CD4-positive, alpha-beta T cell treated with Interleukin-2 at 100 ng/mL for 4 hours (primary cell): ENCODE measurements at places on chromosomes 12 and 14.

DNA sequence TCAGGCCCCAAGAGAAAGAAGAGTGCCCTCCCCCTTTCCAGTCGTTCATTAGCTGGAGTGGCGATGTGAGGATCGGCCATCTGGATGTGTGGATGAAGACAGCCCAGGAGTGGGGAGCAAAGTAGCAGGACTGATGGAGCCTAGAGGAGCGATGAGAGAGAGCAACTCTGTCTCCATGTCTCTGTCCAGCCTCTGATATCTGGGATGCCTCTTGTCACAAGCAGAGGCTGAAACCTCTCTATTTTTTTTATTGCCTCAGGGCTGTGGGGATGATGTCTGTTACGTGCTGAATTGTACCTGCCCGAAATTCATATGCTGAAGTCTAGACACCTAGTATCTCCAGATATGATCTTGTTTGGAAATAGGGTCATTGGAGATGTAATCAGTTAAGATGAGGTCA lies 2.7 kb downstream of the SERPINA11 start:
- no peak for DNase-seq

DNA sequence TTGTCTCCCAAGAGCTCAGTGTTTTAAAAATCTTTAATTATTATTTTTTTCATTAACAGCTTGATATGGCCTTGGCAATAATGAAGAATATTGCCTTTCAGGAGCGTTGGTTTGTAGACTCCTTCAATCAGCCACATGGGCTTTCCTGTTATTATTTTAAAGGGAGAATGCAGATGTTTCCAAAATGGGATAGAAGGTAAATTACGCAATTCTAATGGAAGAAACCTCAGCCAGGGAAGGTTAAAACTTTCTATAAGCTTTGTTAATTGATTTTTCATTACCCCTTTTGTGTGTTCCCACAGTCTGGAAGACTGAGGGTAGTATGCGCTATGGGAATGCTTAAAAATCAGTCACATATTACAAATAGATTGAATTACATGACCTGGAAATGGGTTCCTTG lies 188.4 kb upstream of the NAV3 start:
- no peak for DNase-seq

GRCh38 chr14:101505236-101505970 lies 55.9 kb upstream of the DIO3 start:
- no peak for DNase-seq

- no peak for DNase-seq
These were observed 35.3 kb downstream of the KICS2 start for GRCh38 chr12:64186789-64187188.

DNA sequence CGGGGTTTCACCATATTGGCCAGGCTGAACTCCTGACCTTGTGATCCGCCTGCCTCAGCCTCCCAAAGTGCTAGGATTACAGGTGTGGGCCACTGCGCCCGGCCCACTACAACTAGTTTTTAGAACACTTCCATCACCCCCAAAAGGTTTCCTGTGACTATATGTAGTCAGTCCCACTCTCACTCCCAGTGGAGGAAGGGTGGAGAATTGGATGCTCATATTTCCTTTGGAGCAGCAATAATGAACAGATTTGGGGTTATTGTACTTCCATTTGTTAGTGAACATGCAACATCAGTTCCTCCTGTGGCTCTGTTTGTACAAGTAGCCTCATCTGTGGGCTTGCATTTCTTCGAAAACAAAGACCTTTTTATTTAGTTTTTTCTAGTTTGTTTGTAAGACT lies 35.8 kb downstream of the RAP1B start:
- no peak for DNase-seq

- DNase-seq, result no peak
These were observed 171.9 kb downstream of the PRKCH start for GRCh38 chr14:61493239-61493638.

- peak; percentile 38 for DNase-seq
These were observed 90.3 kb downstream of the RPS6KA5 start for GRCh38 chr14:90970167-90970600.

GRCh38 chr14:61253064-61253738 lies 27.9 kb downstream of the TMEM30B start:
- no peak for DNase-seq

- DNase-seq, result no peak
These were observed 62.0 kb downstream of the SLC25A47 start for GRCh38 chr14:100384819-100385813.

DNA sequence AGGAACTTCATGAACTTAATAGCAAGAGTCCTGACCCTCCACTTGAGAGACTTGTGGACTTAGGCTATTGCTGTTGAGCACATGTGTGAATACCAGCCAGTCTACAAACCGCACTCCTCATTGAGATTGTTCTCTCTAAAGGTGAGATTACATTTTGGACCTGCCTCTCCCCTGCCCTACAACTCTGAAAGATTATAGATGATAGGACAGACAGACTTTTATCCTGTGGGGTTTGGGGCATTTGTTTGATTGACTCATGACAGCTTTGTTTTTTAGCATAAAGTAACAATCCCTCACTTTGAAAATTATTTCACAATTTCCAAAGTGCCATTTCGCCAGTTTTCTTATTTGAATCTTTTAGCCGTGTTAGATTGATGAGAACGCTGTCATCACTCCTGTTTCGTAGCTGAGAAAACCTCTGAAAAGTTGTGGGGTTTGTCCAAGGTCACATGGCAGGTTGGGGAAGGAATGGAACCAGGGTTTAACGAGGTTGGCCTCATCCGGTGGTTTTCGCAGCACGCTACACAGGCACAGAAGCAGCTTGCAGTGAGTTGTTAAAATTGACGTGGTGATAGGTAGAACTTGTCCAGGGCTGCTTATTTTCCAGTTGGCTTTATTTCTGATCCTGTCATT lies 836 bp downstream of the EVL start:
- DNase-seq, result peak; percentile 89

DNA sequence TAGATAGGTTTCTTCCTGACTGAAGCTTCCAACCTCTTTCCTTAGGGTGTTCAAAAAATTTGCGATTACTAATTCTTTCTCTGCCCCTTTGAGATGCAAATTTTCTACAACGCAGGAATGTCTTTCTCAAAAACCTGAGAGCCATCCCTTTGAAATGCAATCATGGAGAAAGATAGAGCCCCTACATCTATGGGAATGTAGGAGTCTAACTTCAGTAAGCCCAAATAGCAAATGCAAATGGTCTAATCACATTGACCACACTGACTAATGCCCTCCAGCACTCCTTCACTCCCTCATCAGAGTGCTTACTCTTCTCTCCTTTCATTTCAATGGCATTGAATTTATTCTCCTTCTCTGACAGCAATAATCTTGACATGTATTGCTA lies 107.1 kb downstream of the SLC6A15 start:
- DNase-seq, result no peak

GRCh38 chr14:70422538-70422937 lies 5.6 kb upstream of the SYNJ2BP start:
- DNase-seq, result no peak

GRCh38 chr14:63249092-63249491 lies 44.8 kb downstream of the RHOJ start:
- no peak for DNase-seq

- no peak for DNase-seq
These were observed 614.3 kb upstream of the MIS18BP1 start for GRCh38 chr14:45867046-45867894.

DNA sequence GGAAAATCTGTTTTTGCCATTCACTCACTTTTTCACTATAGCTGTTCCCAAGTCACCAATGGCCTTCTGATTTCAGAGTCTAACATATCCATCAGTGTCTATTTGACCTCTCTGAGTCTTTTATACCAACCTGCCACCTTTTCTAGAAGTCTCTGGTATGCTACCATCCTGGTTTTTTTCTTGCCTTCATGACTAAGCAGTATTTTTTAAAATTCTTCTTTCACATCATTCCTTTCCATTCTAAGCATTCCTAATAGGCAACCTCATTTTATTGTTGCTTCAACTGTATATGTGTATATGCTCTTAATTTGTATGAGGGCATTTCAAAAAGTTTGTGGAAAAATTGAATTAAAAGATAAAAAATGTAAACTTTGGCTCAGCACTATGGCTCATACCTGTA lies 5.0 kb downstream of the IRAK4 start:
- no peak for DNase-seq

- no peak for DNase-seq
These were observed 7.3 kb downstream of the PAN2 start for GRCh38 chr12:56326533-56326932.

GRCh38 chr14:44945264-44945663 lies 16.5 kb downstream of the KLHL28 start:
- no peak for DNase-seq

DNA sequence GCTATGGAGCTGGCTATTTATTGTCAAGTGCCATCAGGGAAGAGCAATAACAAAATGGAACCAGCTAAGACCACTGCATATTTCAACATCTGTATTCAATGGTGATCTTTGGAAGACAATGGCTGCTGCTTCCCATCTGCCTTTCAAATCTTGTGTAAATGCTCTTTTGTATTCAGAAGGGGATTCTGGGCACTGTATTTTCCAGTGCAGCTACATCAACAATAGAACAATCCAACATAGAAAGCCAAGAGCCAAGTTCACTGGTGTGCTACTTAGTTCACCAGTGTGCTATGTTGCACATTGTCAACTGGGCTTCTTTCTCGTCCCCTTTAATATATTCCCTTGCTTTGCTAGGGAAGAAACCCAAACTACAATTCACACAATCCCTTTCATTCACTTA lies 128.8 kb upstream of the OR4E1 start:
- DNase-seq, result no peak

DNA sequence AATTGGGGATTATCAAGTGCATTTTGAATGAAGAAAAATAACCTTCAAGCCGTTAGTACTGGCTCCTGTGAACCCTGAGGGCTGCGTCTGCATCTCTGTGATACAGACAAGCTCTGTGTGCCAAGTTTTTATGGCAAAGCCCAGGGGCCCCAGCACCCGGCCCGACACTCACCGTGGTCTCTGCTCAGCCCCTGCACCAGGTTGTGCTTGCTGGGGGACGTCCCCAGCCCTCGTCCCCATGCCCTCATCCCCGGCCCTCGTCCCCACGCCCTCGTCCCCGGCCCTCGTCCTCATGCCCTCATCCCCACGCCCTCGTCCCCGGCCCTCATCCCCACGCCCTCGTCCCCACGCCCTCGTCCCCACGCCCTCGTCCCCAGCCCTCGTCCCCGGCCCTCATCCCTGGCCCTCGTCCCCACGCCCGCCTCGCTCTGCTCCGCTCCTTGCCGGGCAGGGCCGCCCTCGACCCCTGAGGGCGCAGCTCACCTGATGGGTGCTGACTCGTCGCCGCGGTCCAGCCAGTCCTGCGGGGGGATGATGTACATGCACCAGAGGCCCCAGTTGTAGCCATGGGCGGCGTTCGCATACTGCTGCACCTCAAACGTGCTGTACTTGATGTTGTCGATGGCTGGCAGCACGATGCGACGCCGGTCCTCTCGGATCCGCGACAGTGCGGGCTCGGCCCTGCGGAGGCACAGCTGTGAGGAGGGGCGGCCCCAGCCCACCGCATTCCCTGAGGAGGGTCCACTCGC lies 72.0 kb downstream of the GALNT9 start:
- DNase-seq, result no peak

GRCh38 chr14:80475074-80475473 lies 263.8 kb upstream of the DIO2 start:
- DNase-seq, result no peak

DNA sequence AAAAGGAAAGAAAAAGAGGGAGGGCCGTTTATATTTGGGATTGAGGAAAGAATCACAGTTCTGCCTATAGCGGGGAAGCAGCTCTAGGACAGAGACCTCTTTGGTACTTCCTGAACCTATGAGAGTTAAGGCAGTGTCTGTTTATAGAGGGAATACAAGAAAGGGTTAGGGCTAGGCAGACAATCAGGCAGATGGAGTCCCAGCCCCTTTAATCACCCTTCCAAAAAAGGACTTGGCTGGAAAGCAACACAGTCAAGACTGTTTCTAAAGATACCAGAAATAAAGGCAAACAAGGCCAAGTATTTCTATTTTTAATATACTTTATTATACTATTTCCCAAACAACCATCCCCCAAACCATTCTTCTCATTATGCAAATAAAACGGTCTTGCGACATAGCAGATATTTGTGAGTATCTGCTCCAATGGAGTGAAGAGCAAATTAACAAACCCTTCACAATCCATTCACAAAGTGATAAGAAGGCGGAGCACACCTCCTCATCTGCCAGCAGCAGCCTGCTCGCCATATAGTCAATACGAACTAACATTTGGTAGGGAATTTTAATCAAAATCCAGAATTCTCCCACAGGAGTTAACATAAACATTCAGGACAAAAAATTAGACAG lies 697 bp upstream of the GRIP1 start:
- DNase-seq, result no peak

- DNase-seq, result peak; percentile 63
These were observed 167.5 kb downstream of the BTG1 start for GRCh38 chr12:91978143-91978542.

- DNase-seq, result no peak
These were observed 157.5 kb downstream of the TMTC3 start for GRCh38 chr12:88299567-88300101.

- DNase-seq, result peak; percentile 65
These were observed 2.9 kb downstream of the FGFR1OP2 start for GRCh38 chr12:26941215-26941594.

DNA sequence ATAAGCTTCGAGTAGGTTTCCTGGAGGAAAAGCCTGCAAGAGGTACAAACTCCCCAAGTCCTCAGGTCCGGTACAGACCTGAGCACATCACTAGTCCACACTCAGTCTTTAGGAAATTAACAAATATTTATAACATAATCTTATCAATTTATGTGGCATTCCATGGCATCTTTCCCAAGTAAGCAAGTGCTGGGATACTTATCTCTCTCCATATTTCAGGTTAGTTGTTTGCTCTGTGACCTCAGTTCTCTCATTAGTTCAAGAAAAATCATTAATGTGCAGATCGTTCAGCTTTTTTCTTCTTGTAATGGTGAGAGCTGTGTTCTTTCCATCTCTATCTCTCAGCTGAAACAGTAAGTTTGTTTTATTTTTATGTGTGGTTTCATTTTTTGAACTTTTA lies 34.7 kb downstream of the SPATA7 start:
- DNase-seq, result no peak

DNA sequence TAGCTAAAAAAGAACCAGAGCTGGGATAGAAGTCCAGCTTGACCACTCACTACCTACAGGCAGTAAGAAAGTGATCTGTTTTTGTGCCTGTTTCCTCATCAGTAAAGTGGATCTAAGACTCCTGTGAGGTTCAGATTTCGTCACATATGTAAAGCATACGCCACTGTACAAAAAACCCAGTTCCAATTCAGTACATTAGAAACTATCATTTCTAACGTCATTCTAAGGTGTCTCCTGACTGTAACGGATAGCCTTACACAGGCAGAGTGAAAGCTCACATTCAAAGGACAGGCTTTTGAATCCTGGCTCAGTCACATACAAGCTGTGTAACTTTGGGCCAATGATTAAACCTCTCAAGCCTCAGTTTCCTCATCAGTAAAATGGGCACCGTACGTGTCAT lies 3.5 kb downstream of the SLC15A4 start:
- no peak for DNase-seq
